ENCODE measurements at places on chromosomes 12 and 14.

DNA sequence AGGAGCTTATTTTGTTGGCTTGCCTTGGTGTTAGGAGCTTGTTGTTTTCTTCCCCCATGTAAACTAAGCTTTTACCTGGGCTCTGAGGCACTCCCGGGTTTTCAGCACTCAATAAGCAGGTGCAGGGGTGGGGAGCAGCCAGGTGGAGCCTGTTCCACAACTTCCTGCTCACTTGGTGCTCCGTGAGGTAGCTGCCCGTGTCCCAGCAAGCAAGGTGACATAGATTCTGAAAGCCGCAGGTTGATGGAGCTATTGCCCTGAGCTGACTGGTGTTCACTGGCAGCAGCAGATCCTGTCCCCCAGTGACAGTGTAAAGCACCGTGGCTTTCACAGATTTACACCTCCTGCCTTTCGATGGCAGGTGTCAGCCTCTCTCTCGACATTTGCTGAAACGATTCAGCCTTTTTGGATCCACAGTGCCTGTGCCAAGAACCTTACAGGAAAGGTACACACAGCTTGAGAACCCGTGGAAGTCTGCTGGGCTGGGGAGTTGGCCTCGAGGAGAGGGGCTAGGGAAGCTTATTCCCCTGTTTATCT, 295.7 kb upstream of the FKBP4 start:
- DNase-seq = no peak

- DNase-seq = no peak
These were observed 36.1 kb upstream of the ANKRD9 start for GRCh38 chr14:102545461-102546265.

DNA sequence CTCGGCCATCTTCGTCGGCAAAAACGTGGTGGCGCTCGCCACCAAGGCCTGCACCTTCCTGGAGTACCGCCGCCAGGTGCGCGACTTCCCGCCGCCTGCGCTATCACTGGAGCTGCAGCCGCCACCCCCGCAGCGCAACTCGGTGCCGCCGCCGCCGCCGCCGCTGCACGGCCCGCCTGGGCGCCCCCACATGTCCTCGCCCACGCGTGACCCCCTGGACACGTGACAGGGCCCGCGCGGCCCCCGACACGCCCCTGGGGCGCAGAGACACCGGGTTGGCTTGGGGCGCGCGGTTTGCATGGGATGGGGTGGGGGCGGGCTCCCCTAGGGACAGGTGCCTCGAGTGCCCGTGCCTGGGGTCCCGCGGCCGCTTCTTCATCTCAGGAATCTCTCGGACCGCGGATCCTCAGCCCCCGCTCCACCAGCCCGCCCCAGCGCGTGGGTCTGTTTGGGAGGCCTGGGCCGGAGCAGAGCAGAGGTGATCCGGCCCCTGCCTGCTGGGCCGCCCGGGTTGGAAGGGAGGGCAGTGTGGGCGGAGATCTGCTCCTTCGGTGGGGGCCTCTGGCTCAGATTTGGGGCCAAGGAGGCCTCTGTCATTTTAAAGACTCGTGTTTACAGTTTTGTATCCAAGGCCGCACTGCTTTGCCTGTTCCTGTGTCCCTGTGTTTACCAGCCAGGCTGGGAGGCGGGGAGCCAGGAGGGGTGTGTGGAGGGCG, 3.3 kb downstream of the TMEM121 start:
- no peak for DNase-seq

GRCh38 chr12:106248846-106249371, 1.1 kb upstream of the CKAP4 start:
- peak; percentile 27 for DNase-seq

DNA sequence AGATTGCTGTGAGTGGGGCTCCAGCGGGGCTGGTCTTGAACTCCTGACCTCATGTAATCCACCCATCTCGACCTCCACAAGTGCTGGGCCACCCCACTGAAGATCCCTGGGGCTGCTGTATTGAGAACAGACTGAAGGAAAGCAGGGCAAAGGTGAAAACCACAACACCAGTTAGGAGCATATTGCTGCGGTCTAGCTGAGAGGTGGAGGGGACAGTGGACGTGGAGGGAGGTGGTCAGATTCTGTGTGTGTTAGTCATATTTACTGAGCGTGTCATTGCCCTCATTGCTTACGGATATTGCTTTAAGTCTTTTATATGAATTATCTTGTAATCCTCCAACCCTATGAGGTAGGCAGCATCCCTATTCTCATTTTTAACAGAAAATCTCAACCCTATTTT, 69.0 kb upstream of the OVCH1 start:
- DNase-seq = no peak

Data from T-cell (primary cell).